A172 (cell line): ENCODE measurements at places on chromosomes 6 and 20. TPM values are rescaled to one million over a fixed set of nuclear protein-coding genes. Genes with fewer than 3 reads are reported as not detected.

Gene TMEM244
- total RNA-seq: not detected in 2 replicates

- no peak for DNase-seq
Observed at GRCh38 chr20:13098720-13099355, 90.1 kb downstream of the SPTLC3 start.

GRCh38 chr6:25641940-25642666 lies 9.9 kb upstream of the SCGN start:
- no peak for DNase-seq

GRCh38 chr20:15144916-15145315 lies 807.5 kb upstream of the FLRT3 start:
- no peak for DNase-seq
